PC-9 (cell line): ENCODE measurements at places on chromosomes 6 and 20.

DNA sequence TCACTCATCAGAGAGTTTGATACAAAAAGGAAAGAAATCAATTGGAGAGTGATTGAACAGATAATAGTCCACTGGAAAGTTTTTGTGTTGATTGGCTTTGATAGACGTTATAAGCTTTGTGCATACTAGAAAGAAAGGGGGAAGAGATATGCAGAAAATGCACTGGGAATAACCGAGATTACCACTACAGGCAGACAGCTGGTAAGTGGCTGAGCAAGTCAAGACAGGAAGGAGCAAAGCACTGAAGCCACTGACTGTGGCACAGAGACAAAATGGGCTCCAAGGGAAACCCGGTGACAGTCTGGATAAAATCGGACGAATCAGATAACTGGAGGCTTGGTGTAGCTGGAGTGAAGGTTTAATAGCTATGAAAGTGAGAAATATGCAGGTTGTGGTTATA lies 209.0 kb downstream of the SIM1 start:
- DNase-seq: no peak

- DNase-seq: no peak
These were observed 683 bp upstream of the GCNT2 start for GRCh38 chr6:10520468-10520867.

DNA sequence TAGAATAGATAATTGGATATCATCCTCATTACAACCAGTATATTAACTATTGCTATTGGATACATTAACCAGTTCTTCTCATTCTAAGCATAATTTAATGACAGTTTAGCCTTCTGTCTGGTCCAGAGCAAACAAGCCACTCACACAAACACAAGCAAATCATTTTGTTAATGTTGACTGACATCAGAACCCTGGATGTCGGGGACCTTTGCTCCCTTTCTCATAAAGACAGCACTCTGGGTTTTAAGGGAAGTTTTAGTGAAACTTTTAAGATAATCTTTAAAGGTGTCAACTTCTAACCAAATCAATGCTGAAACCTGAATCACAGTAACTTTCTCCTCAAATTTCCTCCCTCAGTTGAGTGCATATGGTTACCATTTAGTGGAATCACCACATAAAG lies 113.9 kb downstream of the PTPRK start:
- no peak for DNase-seq

DNA sequence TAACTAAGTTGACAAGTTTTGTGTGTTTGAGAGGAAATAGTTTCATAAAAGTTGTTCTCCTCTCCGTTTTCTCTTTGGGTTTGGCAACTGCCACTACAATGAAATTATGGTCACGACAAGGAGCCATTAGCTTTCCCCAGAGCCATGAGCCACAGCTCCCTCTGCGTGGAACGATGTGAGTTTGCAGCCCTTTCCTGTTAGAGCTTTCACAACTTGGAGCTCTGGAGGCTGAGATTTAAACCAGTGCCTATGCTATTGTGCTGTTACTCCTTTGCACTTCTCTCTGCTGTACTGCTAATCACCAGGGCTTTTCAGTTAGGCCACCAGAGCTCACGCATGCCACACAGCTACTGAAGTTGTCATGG lies 29.3 kb upstream of the TXNDC5 start:
- DNase-seq: no peak

DNA sequence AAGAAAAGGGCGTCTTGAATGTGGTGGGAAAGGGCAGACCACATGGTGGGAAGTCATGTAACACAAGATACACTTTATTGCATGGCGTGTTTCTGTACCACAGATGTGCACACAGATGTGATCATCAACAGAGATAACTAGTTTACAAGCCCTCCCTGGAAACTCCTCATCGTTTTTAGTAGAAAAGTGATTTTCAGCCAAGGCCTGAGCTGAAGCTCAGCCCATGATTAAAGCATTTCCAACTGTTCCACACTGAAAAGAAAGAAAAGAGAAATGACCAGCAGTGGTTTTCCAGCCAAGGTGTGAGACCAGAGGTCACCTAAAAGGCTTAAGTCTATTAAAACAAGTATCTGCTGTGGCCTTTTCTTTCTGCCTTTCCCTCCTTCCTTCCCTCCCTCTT lies 463.9 kb upstream of the JAG1 start:
- DNase-seq: no peak

GRCh38 chr20:43477193-43477592 lies 19.5 kb downstream of the SRSF6 start:
- DNase-seq: no peak

DNA sequence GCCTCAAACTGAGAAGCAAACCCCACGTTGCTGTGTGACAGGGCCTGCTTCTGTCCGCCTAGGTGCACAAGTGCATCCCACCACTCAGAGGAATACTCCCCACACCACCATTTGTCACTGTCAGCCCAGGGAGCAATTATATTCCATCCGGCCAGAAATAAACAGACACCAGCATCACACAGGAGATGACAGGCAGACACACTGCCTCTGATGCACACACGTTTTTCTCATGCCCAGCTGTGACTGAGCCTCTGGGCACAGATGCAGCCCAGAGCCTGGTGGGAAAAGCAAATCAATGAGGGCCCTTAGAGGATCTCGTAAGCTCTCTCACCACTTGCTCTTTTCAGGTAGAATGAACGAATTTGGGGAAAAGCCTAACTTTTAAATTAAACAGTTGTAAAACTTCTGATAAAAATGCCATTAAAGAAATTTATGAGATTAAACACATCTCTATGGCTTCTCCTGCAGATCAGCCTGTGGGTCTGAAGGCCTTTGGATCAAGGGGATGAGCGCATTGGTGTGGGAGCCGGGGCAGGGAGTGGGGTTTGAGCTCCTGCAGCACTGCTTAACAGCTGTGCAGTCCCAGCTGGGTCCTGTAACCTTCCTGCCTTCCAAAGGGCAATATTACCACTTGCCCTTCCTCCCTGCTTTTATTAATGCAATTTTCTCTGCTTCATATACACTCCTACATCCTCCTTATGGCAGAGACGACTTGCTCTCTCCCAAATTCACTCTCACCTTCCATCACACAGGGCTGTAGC lies 624.3 kb downstream of the PTPRT start:
- DNase-seq: no peak
